Stimulated activated CD4-positive, alpha-beta T cell treated with anti-CD3 and anti-CD28 coated beads, Interleukin-1b, Interleukin-23, amount 100 ng/mL, for 24 hours (primary cell): ENCODE measurements at places on chromosomes 2 and 18.

GRCh38 chr2:226904592-226904991 lies 68.7 kb downstream of the RHBDD1 start:
- no peak for DNase-seq

DNA sequence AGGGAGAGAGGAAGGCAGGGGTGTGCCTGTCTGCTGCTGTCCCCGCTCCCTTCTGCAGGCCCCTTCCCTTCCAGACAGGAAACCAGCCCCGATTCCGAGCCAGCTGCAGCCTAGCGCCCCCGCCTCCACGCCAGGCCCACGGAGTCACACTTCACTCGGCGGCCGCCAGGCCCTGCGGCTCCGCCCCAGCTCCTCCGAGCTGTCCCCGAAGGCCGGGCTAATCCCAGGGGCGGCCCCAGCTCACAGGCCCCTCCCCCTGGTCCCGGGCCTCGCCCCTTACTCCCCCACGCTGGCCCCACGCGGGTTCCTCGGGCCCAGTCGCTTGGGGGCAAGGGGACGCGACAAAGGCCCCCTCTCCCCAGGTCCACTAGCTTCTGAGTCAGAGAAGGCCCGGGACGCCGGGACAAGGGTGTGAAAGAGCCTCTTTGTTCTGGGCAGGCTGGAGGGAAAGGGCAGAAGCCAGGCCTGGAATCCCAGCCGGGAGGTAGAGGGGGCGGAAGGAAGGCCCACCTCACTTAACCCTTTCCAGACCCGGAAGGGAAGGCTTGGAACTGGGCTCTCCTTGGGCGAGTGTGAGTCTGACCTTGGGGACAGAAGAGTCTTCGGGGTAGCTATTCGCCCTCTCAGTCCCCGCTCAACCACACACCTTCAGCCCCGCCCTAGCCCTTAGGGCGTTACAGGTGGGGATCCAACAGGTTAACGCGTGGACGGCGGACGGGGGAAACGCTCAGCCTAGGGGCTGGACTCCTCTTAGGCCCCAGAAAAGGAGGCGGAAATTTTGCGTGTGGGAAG lies 1.2 kb downstream of the RTKN start:
- DNase-seq: no peak

DNA sequence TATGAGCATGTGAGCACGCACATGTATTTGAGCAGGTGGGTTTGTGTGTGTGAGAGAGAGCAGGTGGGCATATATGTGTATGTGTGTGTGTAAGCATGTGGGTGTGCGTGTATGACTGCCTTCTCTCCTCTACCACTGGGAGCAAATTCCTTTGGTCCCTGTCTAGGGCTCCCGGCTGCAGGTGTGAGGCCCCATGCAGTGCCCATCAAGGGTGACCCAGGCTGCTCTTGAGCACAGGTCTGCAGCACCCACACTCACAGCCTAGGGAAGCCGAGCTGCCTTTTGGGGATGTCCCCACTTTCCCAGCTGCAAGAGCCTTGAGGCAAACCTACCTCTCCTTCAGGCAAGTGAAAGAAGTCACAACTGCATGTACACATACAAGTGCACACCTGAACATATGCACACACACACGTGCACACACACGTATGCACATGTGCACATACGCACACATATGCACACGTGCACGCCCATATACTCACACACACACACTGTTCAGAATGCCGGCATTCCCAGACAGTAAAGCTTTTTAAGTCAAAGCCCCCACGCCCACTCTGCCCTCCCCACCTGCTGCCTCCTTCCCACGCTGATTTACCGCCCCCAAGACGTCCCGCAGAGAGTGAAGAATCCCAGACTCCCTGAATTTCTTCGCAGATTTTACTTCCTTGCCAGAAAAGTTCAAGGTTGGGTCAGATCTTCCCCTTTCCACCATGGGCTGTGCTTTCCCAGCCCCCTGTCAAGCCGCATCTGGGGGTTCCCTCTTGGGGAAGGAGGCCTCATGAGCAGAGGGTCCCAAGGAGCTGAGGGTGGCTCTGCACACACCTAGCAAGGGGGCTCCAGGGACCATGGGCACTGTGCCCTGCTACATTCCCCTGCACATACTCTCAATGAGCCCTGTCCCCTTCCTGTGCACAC lies 170.6 kb downstream of the TWIST2 start:
- no peak for DNase-seq

DNA sequence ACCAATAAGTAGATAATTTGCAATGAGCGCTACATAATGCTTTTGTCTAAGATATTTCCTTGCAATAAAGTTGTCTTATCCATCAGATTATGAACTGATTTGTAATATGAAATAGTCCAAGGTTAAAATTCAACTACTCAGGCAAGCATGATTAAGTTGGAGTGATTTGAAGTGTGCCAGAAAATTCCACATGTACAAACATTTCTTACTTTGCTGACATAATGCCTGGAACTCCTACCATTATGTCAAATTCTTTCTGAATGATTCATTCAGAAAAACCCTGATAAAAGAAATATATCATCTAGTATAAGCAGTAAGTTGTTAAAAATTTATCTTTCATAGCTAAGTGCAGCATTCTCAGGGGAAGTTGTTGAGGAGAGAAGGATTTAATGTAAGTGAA lies 87.3 kb downstream of the CBLN2 start:
- no peak for DNase-seq

GRCh38 chr2:206937555-206937954 lies 1.8 kb upstream of the CPO start:
- no peak for DNase-seq

- no peak for DNase-seq
These were observed 34.5 kb downstream of the LRRFIP1 start for GRCh38 chr2:237661799-237662328.

- DNase-seq: no peak
These were observed 270.2 kb downstream of the EN1 start for GRCh38 chr2:118577202-118577601.

DNA sequence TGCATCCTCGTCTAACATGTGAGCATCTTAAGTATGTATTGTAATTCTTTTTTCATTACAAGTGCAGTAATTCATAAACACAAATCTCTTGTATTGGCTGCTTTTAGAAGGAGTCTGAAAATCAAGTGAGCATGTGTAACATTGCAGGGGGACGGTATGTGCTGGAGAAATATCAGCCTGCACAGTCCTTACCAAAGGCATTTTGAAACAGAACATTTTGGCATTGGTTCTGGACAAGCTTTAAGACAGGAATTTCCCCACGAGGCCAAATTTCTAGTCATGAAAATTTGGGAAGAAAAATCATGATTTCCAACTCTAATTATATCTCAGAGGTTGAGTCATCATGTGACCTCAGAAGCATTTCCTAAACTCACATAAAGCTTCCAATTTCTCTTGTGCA lies 24.7 kb upstream of the NRP2 start:
- DNase-seq: no peak

DNA sequence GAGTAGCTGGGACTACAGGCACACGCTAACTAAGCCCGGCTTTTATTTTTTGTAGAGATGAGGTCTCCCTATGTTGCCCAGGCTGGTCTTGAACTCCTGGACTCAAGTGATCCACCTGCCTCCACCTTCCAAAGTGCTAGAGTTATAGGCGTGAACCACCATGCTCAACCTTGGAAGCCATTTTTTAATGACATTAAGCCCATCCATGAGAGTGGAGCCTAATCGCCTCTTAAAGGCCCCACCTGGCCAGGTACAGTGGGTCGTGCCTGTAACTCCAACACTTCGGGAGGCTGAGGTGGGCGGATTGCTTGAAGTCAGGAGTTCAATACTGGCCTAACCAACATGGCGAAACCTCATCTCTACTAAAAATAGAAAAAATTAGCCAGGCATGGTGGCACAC lies 41.6 kb upstream of the TFCP2L1 start:
- DNase-seq: no peak

- no peak for DNase-seq
These were observed 145.2 kb downstream of the BCL11A start for GRCh38 chr2:60408207-60408606.

GRCh38 chr2:191479680-191480023 lies 198.3 kb upstream of the NABP1 start:
- DNase-seq: no peak

GRCh38 chr2:235692076-235692475 lies 198.2 kb downstream of the AGAP1 start:
- DNase-seq: no peak

GRCh38 chr2:239240414-239240881 lies 160.4 kb downstream of the HDAC4 start:
- no peak for DNase-seq
